ENCODE measurements at places on chromosomes 2 and 18.

DNA sequence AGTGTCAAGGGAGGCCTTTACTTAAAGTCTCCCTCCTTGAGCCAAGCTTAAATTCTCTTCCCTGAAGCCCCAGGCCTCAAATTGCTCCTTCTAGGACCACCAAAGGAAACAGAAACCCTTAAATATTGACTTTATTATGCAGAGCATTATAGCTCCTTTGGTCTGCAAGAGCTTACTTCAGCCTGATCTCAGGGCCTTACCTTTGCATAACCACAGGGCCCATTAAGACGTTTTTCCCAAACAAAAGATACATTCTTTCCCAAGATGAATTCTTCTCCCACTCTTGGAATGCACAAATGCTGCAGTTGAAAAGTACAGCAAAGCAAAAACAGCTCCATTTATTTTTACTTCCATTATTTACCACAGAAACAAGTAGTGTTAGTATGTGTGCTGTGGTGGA is 130.8 kb downstream of the B3GNT2 start:
- DNase-seq: no peak

DNA sequence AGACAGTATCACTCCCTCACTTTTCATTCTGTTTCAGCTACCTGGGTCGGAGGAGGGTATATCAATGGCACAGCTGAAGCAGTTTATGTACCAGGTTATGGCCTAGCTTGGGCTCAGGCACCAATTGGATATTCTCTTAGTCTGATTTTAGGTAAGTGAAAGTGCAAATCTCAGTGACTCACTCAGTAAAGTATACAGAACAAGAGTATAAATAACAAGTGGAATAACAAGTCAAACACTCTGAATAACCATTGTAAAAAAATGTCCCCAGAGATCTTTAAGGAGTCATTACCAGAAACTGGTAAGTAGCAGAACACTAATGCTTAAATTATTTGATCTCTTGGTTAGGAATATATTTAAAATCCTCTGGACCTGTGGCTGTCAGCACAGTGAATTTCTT is 5.7 kb downstream of the SLC5A7 start:
- DNase-seq: no peak

DNA sequence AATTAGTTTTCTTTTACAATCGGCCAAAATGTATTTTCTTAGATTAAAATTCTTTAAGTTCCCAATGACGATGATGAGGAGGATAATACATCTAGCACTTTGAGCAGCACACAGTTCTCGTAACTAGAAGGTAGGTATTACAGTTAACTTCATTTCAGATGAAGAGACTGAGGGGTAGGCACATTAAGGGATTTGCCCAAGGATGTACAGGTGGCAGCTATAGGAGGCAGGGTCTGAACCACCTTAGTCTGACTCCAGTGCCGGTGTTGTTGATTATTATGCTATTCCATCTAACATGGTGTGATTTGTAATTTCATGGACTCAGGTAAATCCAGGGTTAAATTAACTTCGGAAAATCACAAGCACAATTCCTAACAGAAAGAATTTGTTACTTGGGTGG is 1.1 kb downstream of the CD28 start:
- DNase-seq: no peak

- no peak for DNase-seq
These were observed 225.1 kb upstream of the TMEFF2 start for GRCh38 chr2:192419786-192420185.

DNA sequence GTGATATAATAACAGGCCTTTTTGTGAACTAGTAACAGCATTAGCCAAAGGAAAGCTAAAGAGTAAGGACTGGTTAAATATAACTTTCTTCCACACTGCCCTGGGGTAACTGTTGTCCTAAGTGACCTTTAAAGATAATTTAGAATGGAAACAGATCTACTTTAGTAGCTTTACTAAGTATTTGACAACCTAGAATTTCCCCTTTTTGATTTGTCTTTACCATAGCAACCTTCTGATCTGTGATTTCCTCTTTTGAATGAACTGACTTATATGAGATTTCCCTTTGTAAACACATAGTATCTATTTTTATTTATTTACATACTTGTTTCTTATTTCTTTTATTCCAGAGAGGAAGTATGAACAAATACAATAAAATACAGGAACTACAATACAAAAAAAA is 10.5 kb upstream of the KLF7 start:
- DNase-seq: no peak

DNA sequence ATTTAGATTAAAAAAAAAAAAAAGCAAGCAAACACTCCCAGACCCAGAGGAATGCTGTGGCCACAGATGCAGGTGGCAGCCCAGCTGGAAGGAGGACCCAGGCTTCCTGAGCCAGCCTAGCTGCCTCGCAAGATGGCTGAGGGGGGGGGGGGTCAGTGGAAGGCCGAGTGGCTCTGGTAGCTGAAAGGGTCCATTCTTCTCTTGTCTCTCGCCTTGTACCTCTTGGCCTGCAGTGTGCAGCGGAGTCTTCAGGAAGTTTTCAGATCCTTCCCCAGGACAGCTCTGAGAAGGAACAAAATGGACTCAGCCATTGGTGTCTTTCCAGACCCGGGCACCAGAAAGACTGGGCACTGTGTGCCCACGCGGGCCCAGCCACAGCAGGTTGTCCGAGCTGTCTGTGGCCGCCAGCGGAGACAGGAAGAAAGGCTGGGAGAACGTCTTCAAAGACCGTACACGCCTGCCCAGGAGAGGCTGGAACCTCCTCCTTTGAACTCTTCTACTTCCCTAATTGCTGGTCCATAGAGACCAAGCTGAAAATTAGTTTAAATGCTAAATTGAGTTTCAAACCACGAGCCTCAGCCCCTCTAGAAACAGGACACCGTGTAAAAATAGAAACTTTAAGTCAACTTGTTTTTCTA is 21.3 kb downstream of the APCDD1 start:
- no peak for DNase-seq

DNA sequence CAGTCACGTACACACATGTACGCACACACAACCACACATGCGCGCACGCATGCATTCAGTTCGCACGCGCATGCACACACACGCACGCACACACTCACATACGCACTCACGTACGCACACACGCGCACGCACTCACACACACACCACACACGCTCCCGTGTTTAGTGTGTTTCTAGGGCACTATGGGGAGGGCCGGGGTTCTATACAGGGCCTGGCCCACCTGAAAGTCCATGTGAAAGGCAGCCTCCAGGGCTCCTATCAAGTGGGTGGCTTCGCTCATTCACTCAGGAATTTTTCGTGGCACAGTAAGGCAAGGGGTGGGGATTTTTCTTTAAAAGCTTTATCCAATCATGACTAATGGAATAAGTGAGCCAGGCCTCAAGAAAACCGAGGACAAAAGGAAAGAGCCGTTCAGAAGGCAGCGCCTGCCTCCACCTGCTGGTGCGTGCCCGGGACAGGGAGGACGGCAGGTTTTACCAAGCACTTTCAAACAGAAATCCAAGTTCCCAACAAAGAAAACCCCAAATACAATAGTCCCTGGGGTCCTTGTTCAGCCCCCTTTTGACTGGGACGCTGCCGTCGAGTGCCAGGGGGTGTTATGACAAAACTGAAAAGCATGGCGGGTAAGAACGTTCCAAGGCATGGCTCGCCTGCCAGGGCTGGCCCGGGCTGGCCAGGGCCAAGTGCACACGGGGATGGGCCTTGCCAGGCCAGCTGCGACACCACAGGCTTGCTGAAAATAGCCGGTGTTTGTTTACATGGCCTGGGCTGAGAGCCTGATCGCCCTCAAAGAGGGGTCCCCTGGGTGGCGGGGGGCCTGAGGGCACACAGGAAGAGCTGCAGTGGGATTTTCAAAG is 110.0 kb downstream of the HDAC4 start:
- DNase-seq: no peak

DNA sequence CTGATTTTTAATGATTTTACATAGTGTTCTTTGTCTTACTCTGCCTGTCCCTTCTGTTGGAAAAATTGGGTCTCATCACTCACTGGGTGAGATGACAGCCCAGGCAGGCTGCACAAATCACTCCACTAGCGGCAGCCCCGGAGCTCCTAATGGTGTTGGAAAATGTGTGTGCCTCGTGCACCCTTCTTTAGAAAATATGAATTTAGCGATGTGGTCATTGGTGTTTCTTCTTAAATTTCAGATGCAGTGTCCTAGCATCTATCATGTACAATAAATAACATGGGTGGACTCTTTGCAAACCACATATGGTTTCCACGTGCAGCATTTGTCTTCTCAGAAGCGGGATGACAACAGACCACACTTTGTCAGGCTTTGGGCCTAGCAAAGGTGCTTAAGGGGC is 194.2 kb downstream of the ACKR3 start:
- DNase-seq: no peak

DNA sequence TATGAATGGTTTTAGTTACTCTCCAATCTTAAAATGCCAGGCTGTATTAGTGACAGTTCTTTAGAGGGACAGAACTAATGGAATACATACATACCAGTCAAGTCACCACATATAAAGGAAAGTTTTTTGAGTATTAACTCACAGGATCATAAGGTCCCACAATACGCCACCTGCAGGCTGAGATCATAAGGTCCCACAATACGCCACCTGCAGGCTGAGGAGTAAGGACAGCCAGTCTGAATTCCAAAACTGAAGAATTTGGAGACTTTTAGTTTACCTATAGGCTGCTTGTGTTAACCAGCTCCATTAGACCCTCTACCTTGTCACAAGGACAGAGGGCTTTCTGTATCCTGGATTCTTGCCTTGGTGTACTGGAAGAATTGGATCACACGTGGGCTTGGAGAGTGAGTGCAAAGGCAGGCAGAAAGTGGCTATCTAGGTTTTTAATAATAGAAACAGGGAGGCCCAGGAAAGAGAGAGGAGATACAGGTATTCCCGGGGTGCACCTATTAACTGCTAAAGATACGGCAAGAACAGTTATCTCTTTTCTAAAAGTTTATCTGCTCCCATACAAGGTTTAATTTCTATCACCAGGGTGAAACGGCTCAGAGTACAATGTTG is 234.9 kb upstream of the CYRIA start:
- DNase-seq: no peak

DNA sequence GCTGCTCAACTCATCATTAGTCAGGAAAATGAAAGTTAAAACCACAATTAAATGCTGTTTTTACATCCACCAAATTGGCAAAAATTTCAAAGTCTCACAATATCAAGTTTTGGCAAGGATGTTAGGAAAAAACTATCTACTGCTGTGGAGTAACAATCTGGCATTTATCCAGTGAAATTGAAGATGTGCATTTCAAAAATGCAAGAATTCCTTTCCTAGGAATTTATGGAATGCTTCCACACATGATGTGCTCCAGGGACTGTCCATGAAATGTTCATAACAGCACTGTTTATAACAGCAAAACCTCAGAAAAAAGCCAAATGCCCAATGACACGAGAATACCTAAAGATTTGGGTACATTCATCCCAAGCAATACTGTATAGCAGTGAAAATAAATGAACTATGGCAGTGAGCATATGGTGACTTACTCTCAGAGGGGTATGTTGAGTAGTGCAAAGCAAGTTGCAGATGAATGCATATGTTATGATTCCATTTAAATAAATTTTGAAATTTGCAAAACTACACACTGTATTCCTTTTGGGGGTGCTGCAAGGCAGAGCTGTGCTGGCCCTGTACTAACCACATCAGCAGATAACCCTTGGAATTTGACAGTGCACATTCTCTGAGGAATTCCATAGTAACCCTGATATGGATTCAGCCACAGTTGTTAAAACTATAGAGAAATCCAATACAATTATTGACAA is 41.3 kb upstream of the GYPC start:
- no peak for DNase-seq

DNA sequence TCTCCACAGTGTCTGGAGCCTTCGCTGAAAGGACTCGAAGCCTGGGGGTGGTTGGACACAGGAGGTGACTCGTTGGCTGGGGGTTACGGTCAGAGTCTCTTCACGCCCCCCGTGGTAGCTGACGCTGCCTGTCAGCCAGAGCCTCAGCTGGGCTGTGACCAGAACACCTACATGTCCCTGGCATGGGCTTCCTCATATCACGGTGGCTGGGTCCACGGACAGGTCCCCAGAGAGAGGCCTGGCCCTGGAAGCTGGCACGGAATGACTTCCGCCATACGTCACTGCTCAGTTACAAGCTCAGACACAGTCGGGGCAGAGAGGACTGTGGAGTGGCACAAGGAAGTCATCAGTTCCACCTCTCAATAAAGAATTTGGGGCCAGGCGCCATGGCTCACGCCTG is 28.5 kb downstream of the ITGB1BP1 start:
- DNase-seq: no peak

DNA sequence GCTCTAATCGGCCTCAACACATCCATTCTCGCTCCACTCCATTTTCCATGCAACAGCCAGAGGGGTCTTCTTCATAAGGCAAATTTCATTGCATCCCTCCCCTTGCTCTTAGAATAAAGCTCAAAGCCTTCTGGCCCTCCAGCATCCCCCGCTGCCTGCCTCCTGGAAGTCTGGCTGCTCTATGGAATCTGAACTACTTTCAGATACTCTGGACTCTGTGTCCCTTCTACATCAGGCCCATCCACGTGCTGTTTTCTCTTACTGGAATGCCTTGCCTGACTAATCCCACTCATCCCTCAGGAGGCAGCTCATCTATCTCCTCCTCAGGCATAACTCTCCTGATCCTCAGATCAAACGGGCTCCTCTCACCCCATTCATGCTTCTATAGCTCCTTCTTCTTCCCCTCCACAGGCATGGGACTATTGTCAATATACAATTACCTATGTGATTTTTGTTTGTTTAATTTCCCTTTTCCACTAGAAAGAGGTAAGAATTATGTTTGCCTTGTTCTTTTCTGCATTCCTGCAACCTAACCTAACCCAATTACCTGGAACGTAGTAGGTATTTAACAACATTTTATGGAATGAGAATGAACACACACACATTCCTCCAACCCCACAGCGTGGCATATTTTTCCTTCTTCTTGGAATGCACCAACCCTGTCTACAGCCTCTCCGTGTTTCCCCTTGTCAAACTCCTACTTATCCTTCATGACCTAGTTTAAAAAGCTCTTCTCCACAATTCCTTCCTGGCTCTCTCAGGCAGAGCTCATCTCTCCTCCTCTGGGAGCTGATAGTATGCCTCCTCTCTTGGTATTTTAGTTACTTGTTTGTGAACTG is 49.5 kb downstream of the LBH start:
- DNase-seq: no peak

GRCh38 chr18:58605027-58606020 is 23.6 kb downstream of the ALPK2 start:
- DNase-seq: no peak

GRCh38 chr2:39017334-39017733 is 103.5 kb downstream of the SOS1 start:
- DNase-seq: no peak

DNA sequence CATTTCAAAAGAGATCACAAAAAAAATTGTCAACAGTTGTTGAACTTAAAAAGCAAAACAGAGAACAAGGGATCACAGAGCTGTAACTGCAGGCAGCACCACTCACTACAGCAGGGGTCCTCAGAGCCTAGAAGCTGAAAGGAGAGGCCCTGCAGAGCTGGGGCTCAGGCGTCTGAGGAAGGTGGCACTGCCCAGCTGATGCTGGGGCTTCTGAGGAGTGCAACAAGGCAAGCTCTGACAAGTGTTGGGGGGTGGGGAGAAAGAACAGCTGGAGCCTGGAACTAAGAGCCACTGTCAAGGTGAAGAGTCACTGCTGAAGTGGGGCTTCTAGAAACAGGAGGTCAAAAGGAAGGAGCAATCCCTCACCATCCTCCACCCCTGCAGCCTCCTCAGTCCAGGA is 46.2 kb downstream of the FTCDNL1 start:
- no peak for DNase-seq

GRCh38 chr2:111663471-111664274 is 220.3 kb downstream of the ANAPC1 start:
- no peak for DNase-seq
